ENCODE measurements at places on chromosomes 5 and 9.

DNA sequence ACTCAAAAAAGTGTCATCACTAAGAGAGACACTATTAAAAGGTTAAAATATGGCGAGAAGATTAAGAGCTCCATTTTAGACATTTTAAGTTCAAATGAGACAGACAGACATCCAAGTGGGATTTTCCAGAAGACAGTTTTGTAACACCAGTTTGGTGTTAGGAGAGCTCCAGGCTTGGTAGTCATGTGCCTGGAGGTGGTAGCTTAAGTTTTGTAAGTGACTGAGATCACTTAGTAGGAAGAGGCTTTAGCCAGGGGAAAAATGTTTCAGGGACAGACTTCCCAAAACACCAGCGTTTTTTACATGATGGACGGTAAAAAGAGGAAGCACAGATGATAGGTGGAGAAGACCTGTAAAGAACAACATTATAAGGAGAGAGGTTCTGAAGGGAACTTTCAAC is 150.3 kb downstream of the GIN1 start:
- no peak for DNase-seq

- DNase-seq = no peak
Measured at GRCh38 chr5:84480873-84481637, 96.4 kb upstream of the EDIL3 start.

DNA sequence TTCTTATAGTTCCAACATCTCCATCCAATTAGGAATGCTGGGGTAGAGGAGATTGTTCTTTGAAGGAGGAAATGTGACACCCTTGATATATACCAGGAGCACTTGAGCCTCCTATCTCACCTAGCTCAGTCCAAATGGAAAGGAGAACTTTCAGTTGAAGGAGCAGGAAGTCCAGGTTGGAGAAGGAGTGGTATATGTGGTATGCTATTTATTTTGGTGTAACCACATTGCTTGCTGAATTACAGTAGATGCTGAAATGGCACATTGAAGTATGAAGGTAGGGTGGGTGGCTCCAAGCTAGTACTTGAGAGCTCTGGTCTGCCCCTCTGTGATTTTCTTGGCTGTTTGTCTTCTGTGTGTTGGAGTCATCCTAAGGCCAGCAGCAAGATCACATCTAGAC is 6.1 kb downstream of the CSNK1G3 start:
- DNase-seq = no peak

GRCh38 chr5:158026304-158027031 is 167.5 kb upstream of the CLINT1 start:
- DNase-seq = no peak

DNA sequence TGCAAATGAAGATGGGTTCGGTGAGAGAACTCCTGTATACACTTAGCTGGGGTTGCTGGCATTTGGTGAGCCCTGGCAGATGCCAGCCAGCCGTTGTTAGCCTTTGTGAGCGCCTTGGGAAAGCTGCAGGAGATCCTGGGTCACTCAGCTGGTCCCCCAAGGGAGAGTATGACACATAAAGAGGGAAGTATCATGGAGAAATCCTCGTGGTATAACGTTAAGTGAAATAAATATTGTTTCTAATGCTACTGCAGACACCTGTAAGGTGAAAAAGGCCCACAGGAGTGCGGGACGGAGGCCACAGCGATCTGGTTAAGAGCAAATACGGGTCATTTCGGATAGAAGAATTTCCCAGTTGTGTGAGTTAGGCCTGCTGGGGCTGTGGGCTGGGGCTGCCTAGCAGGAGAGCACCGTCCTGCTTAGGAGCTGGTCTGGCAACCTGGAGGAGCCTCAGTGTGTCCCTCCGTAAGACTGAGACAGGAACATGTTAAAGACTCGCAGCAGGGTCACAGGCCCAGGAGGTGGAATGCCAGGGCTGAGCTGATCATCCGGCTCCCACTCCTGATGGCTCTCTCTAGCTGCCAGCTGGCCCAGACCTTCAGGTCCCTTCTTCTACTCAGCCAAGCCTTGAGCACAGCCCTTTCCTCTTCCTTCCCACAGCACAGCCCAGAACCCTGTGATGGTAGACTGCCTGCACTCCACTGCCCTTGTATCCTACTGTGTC is 4.9 kb downstream of the NKX2-5 start:
- DNase-seq = no peak

- DNase-seq = no peak
Measured at GRCh38 chr5:35228310-35228709, 2.0 kb downstream of the PRLR start.

GRCh38 chr9:106693558-106693957 is 169.4 kb upstream of the ZNF462 start:
- DNase-seq = no peak

DNA sequence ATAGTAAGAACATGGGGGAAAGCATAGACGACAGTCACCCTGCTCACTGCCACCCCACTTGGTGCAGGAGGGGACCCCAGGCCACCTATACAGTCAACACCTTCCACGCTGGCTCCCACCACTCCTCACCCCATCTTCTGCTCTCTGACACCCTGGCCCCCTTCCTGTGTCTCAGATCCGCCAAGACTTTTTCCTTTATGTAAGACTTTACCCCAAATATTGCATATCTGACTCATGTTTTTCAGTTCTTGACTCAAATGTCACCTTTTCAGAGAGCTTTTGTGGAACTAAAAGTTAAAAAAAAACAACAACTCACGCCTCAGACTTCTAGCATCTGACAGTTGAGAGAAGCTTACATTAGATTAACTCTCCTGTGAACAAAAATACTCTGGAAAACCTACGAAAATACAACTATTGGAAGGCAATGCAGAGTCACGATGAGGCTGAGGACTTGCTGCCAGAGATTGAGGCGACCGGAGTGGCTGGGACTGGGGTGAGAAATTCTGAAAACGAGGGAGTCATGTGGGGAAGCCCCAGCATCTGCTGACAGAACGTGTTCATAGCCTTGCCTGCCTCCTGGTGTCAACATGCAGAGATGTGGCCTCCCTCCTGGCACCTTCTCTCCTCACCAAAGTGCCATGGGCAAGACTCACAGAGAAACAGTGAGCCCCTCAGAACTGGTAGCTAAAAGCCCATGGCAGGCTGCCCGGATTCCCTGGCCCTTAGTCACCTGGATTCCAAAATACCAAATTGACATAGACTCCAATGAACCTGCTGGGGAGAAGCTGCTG is 22.4 kb upstream of the FCN2 start:
- no peak for DNase-seq

Measured in NCI-H2081 treated with DMSO at 0.1 percent for 48 hours (cell line).